Renal cortex interstitium (tissue), 15 donors: ENCODE measurements at places on chromosomes 5 and 9.

DNA sequence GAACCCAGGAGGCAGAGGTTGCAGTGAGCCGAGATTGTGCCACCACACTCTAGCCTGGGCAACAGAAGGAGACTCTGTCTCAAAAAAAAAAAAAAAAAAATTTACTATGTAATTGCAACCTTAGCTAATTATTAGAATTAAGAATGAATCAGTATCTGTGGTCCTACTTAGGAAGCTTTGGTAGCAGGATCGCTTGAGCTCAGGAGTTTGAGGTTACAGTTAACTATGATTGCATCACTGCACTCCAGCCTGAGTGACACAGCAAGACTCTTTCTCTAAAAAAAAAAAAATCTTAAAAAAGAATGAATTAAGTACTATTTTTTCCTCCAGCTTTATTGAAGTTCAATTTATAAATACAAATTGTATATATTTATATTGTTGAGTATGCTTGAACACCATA lies 16.7 kb downstream of the NDUFAF2 start:
- DNase-seq, result no peak

GRCh38 chr5:122053181-122054109 lies 24.6 kb downstream of the LOX start:
- DNase-seq, result no peak

DNA sequence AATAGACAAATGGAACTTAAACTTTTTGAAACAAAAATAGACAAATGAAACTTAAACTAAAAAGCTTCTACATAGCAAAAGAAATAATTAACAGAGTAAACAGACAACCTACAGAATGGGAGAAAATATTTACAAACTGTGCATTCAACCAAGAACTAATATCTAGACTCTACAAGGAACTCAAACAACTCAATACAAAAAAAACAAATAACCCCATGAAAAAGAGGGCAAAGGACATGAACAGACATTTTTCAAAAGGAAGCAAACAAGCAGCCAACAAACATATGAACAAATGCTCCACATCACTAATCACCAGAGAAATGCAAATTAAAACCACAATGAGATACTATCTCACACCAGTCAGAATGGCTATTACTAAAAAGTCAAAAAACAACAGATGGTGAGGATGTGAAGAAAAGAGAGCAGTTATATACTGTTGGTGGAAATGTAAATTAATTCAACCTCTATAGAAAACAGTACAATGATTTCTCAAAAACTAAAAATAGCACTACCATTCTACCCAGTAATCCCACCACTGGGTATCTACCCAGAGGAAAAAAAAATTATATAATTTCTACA lies 170.8 kb upstream of the RGMB start:
- DNase-seq, result no peak

GRCh38 chr5:62640446-62640845 lies 61.8 kb downstream of the LRRC70 start:
- DNase-seq, result no peak

- DNase-seq, result no peak
Measured at GRCh38 chr5:120624021-120624563, 160.0 kb downstream of the PRR16 start.

- DNase-seq, result no peak
Measured at GRCh38 chr5:523441-524222, 617 bp downstream of the SLC9A3 start.

GRCh38 chr9:3455094-3455493 lies 70.7 kb downstream of the RFX3 start:
- DNase-seq, result no peak

DNA sequence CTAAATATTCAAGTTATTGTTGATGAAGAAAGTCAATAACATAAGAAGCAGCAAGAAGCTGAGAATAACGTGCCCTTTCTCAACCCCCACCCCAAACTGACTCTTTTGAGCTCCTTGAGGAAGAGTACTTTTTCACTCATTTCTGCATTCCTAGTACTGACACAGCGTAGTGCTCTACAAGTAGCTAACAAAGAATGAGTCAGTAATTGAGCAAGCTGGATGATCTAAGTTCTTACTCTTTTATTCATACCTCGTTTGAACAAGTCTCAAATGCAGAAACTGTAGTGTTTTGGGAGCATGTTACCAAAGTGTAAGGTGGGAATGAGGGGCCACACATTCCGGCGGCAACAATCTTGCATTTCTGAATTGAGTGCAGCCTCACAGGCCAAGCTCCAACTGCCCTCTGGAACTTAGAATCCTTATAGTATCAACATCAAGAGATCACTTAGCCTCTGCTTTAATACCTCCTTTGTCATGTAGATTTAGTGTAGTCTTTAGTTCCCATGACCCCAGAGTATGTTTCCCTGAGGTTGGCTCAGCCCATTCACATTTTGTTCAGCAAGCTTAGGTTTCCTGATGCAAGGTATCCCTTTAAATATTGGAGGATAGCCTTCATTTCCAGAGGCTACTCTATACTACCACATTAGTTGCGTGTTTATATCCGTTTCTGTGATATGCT lies 152.0 kb downstream of the PRR16 start:
- DNase-seq, result no peak

DNA sequence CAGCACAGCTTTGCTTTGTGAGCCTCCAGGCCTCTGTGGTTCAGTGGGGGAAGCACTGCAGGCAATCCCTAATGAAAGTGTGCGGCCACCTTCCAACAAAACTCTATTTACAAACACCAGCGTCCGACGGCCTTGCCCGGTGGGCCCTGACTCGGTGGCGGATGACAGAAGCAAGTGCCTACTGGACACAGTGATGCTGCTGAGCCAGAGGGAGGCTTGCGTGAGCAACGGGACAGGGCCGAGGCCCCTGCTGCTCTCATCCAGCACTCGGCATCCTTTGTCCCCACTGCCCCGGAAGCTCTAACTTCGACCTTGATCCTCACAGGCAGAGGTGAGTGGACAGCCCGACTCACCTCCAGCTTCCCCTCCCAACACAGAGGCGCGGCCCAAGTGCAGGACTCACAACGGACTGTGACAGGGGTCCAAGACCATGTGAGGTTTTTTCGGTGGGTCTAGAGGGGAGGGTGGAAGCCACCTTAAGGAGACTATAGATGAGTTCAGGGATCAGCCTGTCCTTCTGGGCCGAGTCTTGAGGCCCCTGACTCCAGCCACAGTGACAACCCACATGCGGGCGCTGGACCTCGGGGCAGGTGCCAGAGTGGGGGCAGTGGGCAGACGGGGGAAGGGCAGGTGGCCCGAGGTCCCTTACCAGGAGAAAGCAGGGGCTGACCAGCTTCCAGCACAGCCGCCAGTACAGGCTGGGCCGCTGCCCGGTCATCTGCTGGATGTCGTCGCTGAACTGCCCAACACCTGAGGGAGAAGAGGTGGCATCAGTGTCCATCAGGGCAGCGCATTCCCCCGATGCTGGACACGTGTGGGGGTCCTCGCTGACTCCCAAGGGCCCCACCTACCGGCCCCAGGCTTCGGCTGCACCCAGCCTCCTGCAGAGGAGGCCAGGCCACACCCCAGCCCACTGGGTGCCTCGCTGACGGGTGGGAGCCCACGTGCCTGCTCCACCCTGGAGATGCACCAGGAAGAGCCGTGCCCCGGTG lies 39.4 kb downstream of the SLC6A3 start:
- no peak for DNase-seq

- no peak for DNase-seq
Measured at GRCh38 chr5:150178262-150178661, 11.6 kb upstream of the SLC6A7 start.

DNA sequence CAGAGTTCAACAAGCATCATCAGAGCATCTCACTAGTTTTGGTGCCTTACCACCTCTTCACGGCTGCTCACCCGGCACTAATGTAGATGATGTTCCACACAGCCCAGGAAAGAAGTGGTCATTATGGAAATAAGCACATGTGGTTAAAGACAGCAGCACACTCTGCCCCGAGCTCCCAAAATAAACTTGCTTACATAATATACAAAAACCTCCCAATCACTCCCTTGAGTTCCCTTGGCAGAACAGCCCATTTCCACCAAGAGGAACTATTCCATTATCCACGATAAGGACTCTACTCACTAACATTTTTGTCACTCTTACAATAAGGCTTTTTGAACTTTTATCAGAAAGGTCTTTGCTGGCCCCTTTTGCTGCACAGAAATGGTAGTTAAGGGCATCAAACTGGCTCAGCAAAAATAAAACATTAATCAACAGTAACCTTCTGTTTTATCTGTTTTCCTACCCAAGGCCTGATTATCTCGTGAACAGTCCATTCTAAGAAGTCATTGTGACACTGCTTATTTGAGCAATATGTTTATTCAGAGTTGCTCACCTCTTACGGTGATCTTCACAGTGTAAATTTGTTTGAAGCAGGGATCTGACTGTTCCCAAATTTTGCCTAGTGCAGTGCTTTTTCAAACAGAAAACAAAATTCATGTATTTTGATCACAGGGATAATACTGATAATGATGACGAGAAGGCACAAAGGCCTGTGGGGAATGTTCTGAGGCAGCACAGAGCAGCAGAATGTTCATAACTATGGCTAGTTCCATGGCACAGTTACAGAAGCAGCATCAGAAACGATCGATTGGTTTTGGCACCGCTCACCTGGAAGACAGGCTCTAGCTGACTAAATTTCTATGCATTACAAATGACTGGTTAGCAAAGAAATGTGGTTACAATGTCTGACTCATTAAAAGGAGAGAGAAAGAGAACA lies 399.8 kb upstream of the PIK3R1 start:
- DNase-seq, result no peak

GRCh38 chr5:109038209-109038840 lies 290.6 kb downstream of the FER start:
- DNase-seq, result no peak

GRCh38 chr5:135131801-135132680 lies 98.0 kb upstream of the PITX1 start:
- no peak for DNase-seq

GRCh38 chr5:10896016-10896415 lies 135.0 kb upstream of the DAP start:
- no peak for DNase-seq

DNA sequence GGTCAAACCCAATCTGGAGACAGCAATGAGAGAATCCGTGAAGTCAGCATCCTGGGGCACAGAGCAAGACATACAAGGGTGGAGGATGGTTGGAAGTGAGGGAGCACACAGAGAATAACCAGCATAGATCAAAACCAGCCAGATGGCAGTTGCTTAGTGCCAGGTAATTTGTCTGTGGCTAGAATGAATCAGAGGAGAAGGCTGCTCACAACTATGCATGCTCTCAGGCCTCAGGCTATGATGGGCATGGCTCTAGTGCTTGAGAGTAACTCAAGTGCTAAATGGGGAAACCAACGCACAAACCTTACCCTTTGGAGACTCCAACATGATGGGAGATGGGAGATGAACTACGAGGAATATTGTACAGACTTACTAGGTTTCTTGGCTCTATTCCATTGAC lies 160.8 kb downstream of the DMRT2 start:
- no peak for DNase-seq

- no peak for DNase-seq
Measured at GRCh38 chr5:138716456-138716924, 36.7 kb upstream of the CTNNA1 start.

DNA sequence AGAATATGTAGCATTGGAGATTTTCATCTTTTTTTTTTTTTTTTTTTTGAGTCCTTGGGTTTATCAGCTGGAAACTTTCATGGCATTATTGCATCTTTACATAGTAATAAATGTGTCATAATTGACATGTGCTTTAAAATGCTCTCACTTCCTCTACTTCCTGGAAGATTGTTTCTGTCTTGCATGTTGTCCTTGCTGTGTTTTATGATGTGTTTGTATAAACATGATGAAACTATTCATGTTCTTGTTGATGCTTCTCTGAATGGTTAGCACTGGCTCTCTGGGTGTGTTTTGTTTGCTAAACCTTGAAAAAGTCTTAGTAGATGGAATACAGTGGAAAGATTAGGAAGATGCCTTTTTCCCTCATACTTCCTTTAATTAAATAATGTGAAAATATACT lies 87.9 kb downstream of the IQGAP2 start:
- no peak for DNase-seq

DNA sequence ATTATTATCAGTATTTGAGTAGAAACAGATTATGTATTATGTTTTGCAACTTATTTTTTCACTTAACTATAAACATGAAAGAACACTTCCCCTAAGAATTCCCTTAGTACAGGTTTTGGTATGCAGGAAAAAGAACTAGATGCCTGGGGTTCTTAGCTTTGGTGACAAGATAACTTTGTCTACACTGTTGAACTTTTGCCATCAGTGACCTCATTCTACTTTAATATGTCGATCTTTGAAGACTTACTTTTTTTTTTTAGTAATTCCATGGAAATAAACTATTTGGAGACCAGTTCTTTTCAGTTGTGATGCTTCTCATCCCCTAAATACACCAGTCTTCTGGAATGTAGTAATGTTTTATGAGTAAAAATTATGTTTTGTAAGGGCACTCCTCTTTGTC lies 34.3 kb downstream of the ZNF462 start:
- DNase-seq, result no peak

DNA sequence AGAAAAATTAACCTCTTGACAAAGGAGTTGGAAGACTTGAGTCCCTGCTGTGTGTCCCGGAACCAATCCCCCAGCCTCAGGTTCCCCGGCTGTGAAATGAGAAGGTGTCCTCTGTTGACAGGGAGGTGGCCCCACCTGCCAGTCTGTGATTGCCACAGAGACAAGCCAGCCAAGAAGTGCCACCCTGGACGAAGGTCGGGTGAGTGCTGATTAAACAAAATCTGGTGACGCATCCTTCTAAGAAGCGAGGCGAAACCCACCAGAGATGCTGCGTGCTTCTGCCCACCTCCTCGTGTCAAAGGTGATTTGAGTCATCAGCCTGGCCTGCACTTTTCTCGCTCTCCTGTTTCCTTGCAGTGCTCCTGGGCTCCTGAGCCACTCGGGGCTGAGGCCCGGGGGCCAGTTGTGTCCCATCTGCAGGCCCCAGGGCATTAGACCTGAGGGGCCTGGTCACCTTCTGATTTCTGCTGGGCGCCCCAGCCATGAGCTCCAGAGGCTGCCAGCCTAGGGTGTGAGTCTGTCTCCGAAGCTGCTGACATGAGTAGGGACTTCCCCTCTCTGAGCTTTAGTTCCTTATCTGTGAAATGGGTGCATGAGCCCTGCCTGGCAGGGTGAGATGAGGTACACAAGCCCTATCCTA lies 28.7 kb downstream of the NEK6 start:
- DNase-seq, result no peak

DNA sequence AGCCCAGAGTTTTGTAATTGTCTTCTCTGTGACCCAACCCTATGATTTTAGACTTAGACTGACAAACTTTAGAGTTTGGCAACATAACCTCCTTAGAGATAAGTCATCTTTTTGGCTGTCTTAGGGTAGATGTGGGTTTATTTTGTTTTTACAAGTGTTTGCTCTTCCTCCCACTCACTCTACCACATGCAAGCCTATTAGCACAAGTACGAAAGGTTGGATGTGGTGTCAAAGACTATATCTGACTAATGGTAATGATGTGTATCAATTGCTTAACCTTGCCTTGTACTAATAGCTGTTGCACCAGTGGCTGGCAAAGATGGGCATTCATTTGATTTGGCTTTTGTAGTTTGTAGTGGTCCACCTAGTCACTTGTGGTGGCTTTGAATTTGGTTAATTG lies 46.5 kb downstream of the SLC25A46 start:
- no peak for DNase-seq

- DNase-seq, result no peak
Measured at GRCh38 chr5:74641735-74642542, 1.4 kb upstream of the ENC1 start.

GRCh38 chr9:134468358-134468757 lies 142.1 kb downstream of the RXRA start:
- DNase-seq, result no peak
